ENCODE measurements at places on chromosomes 16 and 17. TPM values are rescaled to one million over a fixed set of nuclear protein-coding genes. Genes with fewer than 3 reads are reported as not detected.

The CD79B gene
- total RNA-seq = 33.2 TPM

The MT3 gene
- 7.9 TPM for total RNA-seq

DNA sequence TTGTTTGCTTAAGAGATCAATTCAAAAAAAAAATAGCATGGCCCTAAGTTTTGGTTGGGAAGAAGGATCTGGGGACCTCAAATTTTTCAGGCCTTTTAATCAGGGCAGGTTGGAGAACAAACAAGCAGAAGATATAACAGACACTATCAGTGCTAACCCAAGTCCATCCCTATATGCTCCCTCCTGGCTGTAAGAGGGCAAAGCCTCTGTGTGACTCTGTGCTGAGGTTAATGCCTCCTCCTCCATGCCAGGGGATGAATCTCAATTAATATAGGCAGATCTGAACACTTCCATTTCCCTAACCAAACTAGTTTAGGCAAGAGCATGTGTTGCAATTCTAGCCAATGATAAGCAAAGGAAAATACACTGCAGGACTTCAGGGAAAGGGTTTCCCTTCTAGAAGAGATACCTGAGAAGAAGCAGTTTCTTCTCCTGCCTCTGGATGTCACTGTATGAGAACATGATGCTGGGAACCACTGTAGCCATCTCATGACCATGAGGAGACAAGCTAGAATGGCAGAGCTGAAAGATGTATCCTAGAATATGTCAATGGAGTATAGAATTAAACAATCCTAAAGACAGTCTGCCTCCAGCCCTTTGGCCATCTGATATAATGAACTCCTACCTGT, 76.0 kb downstream of the CHD9NB start:
- no peak overlapping the region for H3K4me3 ChIP-seq
- DNase-seq = no peak
- no peaks in the 10 kb centered on the region for H3K27me3 ChIP-seq
- no peaks in the 10 kb centered on the region for H3K36me3 ChIP-seq

The KCNH4 gene
- 0.64 TPM for total RNA-seq

DNA sequence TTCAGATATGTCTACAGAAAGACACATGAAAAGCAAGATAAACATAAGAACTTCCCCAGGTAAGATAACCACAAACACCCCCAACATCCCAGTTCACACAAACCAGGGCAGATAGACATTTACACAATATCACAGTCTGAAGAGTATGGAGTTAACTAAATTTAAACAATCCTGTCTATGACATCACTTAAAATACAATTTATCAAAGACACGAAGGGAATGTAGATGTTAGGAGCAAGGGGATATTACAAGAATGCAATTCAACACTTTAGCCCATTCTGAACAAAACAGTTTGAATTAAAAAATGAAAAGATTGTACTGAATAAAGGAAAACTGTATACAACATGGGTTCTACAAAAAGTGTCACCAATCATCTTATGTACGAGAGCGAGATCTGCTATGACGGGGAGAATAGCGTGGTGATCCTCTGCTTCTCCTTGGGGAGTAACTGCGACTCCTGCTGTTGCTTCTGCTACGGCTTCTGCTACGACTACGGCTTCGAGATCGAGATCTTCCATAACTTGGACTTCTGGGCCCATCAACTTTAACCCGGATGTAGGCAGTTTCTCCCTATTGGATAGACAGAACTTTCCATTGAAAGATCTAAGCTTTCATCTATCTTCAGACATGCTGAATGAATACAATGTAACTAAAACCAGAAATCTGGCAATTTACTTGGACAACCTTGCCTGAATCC, 1.9 kb downstream of the SRSF1 start:
- peak overlapping the region; percentile 99 for H3K27ac ChIP-seq
- H3K4me1 ChIP-seq = peaks cover 52% of the 10 kb centered on the region
- H3K36me3 ChIP-seq = peaks cover 83% of the 10 kb centered on the region

The NBR1 gene
- 49.1 TPM for total RNA-seq

GRCh38 chr17:77700165-77700881, 258.2 kb upstream of the TNRC6C start:
- H3K27ac ChIP-seq = no peak overlapping the region
- peaks cover 17% of the 10 kb centered on the region for H3K27me3 ChIP-seq
- peaks cover 3% of the 10 kb centered on the region for H3K36me3 ChIP-seq
- no peak for DNase-seq
- H3K4me1 ChIP-seq = peaks cover 3% of the 10 kb centered on the region

GRCh38 chr17:77542551-77543490, 402.1 kb downstream of the SEC14L1 start:
- H3K4me1 ChIP-seq = peaks cover 10% of the 10 kb centered on the region
- H3K36me3 ChIP-seq = no peaks in the 10 kb centered on the region
- H3K27me3 ChIP-seq = peaks cover 12% of the 10 kb centered on the region
- peak; percentile 49 for DNase-seq

The IRX5 gene
- total RNA-seq = 0.57 TPM

- H3K4me1 ChIP-seq = no peaks in the 10 kb centered on the region
- DNase-seq = no peak
- H3K27ac ChIP-seq = no peak overlapping the region
- H3K27me3 ChIP-seq = peaks cover 10% of the 10 kb centered on the region
- no peaks in the 10 kb centered on the region for H3K36me3 ChIP-seq
- no peak overlapping the region for H3K4me3 ChIP-seq
These were observed 454.0 kb downstream of the WWOX start for GRCh38 chr16:78553268-78554039.

The HOXB7 gene
- 0.64 TPM for total RNA-seq

- H3K4me1 ChIP-seq = peaks cover 50% of the 10 kb centered on the region
- peak overlapping the region; percentile 14 for H3K27ac ChIP-seq
- no peak overlapping the region for H3K4me3 ChIP-seq
- no peak for DNase-seq
These were observed 174.3 kb upstream of the CHMP6 start for GRCh38 chr17:80817321-80817845.

- no peak overlapping the region for H3K4me3 ChIP-seq
- H3K27ac ChIP-seq = no peak overlapping the region
- no peak for DNase-seq
- H3K27me3 ChIP-seq = no peaks in the 10 kb centered on the region
- peaks cover 2% of the 10 kb centered on the region for H3K4me1 ChIP-seq
These were observed 37.6 kb downstream of the ARHGAP27 start for GRCh38 chr17:45394913-45395568.

The KRT36 gene
- not detected for total RNA-seq

DNA sequence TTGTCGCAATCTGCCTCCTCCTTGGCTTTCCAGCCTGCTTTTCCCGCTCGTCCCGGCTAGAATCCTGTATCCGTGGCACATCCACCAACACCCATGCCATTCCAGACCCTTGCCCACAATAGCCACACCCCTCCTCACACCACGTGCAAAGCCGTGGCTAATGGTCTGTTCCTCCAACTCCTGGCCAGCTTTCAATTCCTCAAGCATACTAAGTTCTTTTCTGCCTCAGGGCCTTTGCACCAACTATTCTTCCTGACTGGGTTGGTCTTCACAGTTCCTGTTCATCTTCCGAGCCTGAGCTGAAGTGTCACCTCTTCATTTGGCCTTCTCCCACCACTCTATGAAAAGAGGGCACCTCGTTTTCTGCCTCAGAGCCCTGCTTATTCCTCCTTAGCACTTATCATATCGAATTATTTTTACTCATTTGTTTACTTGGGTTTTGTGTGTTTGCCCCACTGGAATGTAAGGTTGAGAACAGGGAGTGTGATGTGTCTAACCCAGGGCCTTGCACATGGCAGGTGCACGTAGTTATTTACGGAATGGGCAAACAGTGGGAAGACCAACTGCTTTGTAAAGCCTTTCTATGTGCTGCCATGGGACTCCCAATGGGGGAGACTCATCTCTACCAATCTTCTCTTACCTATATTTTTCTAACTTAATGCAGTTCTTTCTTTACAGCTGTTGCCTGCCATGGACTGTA, 69.0 kb downstream of the CDK5R1 start:
- peaks cover 58% of the 10 kb centered on the region for H3K4me1 ChIP-seq
- no peak overlapping the region for H3K4me3 ChIP-seq
- no peaks in the 10 kb centered on the region for H3K36me3 ChIP-seq
- no peak overlapping the region for H3K27ac ChIP-seq
- DNase-seq = no peak

GRCh38 chr16:86375364-86375763, 135.0 kb upstream of the FOXF1 start:
- no peaks in the 10 kb centered on the region for H3K27me3 ChIP-seq

The SERPINF2 gene
- total RNA-seq = not detected

The SPATA22 gene
- not detected for total RNA-seq

DNA sequence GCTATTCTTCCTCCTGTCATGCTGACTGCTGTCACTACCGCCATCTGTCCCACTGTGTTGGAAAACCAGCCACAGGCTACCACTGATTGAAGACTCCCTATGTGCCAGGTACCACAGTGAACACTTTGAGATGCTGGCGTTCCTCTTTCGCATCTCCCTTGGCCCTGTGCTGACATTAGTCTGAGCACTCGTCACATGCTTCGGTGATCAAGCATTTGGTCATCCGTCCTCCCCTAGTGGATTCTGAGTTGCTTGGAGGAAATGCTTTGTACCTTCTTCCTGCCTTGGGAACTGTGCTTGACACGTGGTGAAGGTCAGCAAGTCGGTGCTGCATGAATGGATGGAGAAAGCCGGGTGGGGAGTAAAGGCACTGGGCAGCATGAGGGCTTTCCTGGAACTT, 260.1 kb downstream of the SNX29 start:
- no peak overlapping the region for H3K27ac ChIP-seq
- no peaks in the 10 kb centered on the region for H3K36me3 ChIP-seq
- H3K4me1 ChIP-seq = no peaks in the 10 kb centered on the region
- DNase-seq = no peak
- H3K27me3 ChIP-seq = no peaks in the 10 kb centered on the region
- no peak overlapping the region for H3K4me3 ChIP-seq

- H3K27me3 ChIP-seq = peaks cover 13% of the 10 kb centered on the region
- no peak for DNase-seq
- H3K4me1 ChIP-seq = peaks cover 22% of the 10 kb centered on the region
- peak overlapping the region; percentile 3 for H3K4me3 ChIP-seq
- H3K36me3 ChIP-seq = no peaks in the 10 kb centered on the region
These were observed 60.1 kb downstream of the AIPL1 start for GRCh38 chr17:6374761-6375312.

- no peak for DNase-seq
- H3K27me3 ChIP-seq = no peaks in the 10 kb centered on the region
- no peak overlapping the region for H3K27ac ChIP-seq
- peaks cover 6% of the 10 kb centered on the region for H3K36me3 ChIP-seq
These were observed 55.4 kb downstream of the ABAT start for GRCh38 chr16:8729779-8730334.

The MILR1 gene
- 0.46 TPM for total RNA-seq
